ENCODE measurements at places on chromosomes 3 and 15. TPM values are rescaled to one million over a fixed set of nuclear protein-coding genes. Genes with fewer than 3 reads are reported as not detected.

DNA sequence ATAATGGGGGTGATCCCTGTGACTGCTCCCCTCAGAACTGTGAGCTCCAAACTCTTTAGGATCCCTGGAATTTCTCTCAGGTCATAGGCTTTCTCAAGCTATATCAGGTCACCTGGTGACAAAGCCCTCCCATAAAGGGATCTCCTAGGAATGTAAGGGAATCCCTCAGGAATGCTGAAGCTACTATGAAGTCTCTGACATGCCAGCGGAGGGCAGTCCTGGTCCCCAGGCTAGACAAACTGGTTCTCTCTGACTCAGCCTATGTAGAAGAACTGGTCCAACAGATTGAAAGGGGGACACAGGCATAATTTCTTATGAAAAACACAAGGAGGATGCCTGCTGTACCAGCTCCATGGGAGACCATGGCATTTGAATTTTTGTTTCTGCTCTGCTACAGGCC lies 6.7 kb downstream of the LPCAT4 start:
- no peak for ATAC-seq

GRCh38 chr3:128424508-128425069 lies 42.1 kb downstream of the DNAJB8 start:
- no peak for ATAC-seq

DNA sequence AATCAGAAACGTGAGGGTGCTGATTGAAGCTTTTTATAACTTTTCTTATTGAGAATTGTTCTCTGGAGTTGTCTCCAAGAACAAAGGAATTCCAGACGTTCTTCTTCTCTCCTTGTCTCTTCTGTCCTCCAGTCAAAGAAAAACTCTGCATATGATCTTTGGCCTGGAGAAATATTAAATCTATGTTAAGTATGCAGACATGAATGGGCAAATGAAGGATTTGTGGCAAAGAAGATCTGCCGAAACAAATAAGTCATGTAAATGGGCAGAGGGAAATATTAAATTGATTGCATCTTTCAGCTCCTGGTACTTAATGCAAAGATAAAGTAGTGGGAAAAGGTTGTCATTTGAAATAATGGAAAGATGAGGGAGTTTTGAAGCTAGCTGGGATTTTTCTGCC lies 74.9 kb downstream of the IGF1R start:
- ATAC-seq: no peak

- ATAC-seq: no peak
These were observed 43.9 kb upstream of the SEC13 start for GRCh38 chr3:10364806-10365205.

- no peak for ATAC-seq
These were observed 10.9 kb upstream of the OXTR start for GRCh38 chr3:8780279-8780678.

- no peak for ATAC-seq
These were observed 261.3 kb upstream of the TLE3 start for GRCh38 chr15:70358871-70359647.

DNA sequence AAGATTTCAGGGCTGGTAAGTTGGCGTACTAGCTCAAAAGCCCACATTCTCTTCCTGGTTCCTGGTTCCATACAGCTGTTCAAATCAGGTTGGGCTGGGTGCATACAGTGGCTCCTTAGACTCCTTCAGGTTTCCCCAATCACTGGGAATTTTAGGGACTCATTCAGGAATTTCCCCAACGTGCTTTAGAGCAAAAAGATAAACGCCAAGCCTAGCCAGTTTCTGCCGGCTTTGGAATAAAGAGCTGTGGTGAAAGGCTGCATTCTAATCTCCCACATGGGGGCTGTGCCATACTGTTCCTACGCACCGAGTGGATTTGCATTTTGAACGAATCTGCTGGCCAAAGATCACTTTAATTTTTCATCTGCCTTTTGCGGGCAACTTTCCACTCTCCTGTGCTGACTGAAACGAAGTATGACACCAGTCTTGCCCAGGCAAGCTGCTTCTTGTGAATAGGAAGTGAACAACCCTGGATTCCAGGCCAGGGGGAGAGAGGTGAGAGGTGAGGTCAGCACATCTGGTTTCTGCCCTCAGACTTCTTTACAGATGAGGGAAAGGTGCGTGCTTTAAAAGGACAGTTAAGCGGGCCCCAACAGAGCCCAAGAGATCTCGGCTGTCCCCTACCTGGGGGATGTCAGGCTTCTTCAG lies 184.2 kb upstream of the PDZRN3 start:
- ATAC-seq: no peak

- ATAC-seq: no peak
These were observed 9.0 kb upstream of the UACA start for GRCh38 chr15:70772402-70772801.

DNA sequence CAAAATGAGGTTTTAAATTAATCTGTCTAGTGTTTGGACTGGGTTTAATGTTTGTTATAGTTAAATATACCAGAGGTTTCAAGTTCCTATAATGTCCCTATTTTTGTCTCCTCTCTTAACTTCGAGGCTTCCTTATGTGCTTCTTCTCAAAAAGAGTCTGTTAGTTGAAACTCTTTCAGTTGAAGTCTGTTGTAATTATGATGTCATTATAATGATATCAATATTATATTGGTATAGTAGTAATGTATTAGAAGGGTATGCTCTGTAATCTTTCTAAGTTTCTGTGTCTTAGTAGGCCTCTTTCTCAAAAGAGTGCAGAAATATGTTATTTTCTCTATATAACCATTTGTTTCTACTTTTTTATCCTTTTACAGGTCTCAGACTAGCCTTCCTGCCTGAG lies 1148.0 kb downstream of the NSUN3 start:
- ATAC-seq: no peak

DNA sequence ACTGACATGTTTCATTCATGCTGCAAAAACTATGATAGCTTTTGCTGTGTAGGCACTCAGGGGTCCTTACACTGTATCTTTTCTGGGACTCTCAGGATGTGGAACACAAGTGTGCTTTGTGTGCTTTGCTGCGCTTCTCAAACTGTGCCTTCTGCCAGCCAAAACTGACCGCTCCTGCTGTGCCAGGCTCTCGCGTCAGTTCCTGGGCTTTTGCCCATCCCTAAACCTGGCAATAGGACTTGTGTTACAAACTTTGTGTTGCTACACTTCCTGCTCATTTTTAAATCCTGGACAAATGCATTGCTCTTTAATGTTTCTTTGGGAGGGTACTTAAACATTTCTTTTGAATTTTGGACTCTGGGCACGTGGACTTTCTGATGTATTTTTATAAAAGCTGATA lies 60.3 kb downstream of the DIPK2A start:
- no peak for ATAC-seq

- ATAC-seq: no peak
These were observed 83.2 kb upstream of the WNT5A start for GRCh38 chr3:55570271-55570711.

Gene POLQ
- 0.65 TPM for total RNA-seq

Gene KPNA4
- total RNA-seq: 26.9 TPM

Gene DENND4A
- 41.4 TPM for total RNA-seq

Gene WDR72
- not detected for total RNA-seq
